ENCODE measurements at places on chromosomes 16 and 17. TPM values are rescaled to one million over a fixed set of nuclear protein-coding genes. Genes with fewer than 3 reads are reported as not detected.

- no peaks in the 10 kb centered on the region for H3K4me1 ChIP-seq
- H3K27ac ChIP-seq = no peak overlapping the region
- H3K36me3 ChIP-seq = no peaks in the 10 kb centered on the region
- no peak for DNase-seq
- H3K27me3 ChIP-seq = no peaks in the 10 kb centered on the region
- H3K4me3 ChIP-seq = no peak overlapping the region
Observed at GRCh38 chr17:7191571-7192270, 12.6 kb upstream of the ASGR1 start.

GRCh38 chr17:62913991-62914570 lies 52.0 kb upstream of the TANC2 start:
- H3K27me3 ChIP-seq = no peaks in the 10 kb centered on the region
- no peak for DNase-seq
- H3K4me3 ChIP-seq = no peak overlapping the region

UNK gene
- 108 TPM for total RNA-seq

NSRP1 gene
- 134 TPM for total RNA-seq

PRSS33 gene
- not detected for total RNA-seq

RNF112 gene
- 1.2 TPM for total RNA-seq
